ENCODE measurements at places on chromosomes 5 and 9. TPM values are rescaled to one million over a fixed set of nuclear protein-coding genes. Genes with fewer than 3 reads are reported as not detected.

RGS14 gene
- 18.9 TPM for polyA plus RNA-seq

CNTNAP3B gene
- 19.8 TPM for polyA plus RNA-seq

OR5C1 gene
- polyA plus RNA-seq: not detected

PCDHGB7 gene
- polyA plus RNA-seq: 17.3 TPM

ANXA2R gene
- polyA plus RNA-seq: 0.62 TPM

BNIP1 gene
- 13.4 TPM for polyA plus RNA-seq

NME5 gene
- polyA plus RNA-seq: 16.8 TPM

GRCh38 chr5:35898952-35899660 is 39.3 kb downstream of the CAPSL start:
- no peak for DNase-seq

DNA sequence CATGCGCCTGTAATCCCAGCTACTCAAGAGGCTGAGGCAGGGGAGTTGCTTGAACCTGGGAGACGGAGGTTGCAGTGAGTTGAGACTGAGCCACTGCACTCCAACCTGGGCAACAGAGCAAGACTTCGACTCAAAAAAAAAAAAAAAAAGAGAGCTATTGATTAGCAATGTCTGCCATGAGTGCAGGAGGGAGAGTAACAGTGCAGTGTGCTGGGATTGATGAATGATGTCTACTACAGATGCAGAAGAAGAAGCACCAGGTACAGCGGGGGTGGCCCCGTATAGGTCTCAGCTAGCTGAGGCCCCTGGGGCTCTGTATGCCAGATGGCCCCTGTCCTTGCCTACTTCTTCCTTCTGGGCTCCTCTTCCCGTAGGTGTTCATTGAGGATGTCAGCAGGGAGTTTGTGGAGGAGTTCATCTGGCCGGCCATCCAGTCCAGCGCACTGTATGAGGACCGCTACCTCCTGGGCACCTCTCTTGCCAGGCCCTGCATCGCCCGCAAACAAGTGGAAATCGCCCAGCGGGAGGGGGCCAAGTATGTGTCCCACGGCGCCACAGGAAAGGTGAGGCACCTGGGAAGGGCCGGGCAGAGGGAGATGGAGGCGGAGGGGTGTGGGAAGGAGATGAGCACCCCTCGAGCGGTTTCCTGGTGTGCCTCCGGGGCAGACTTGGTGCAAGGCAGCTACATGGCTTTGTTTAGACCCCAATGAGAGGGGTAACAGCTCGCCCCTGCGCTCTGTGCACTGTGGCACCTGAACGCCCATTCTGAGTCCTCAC is 13.5 kb downstream of the ASS1 start:
- no peak for DNase-seq

- DNase-seq: peak; percentile 57
Observed at GRCh38 chr9:2623288-2624050, 1.9 kb downstream of the VLDLR start.

DNA sequence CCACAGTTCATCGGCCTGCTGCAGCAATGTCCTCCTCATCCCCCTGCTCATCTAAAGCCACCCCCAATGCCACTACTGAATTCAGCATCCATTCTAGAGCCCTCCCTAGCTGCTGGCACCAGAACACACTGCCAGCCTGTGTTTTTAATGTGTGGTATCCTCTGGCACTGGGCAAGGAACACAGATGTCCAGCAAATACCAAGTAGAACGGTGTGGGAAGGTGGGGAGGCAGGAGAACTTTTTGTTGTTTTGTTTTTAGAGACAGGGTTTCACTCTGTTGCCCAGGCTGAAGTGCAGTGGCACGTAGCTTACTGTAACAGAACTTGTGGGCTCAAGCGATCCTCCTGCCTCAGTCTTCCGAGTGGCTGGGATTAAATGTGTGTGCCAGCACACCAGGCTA is 4.7 kb downstream of the HDHD3 start:
- no peak for DNase-seq

GRCh38 chr9:2833096-2833495 is 10.8 kb downstream of the PUM3 start:
- DNase-seq: no peak

DNA sequence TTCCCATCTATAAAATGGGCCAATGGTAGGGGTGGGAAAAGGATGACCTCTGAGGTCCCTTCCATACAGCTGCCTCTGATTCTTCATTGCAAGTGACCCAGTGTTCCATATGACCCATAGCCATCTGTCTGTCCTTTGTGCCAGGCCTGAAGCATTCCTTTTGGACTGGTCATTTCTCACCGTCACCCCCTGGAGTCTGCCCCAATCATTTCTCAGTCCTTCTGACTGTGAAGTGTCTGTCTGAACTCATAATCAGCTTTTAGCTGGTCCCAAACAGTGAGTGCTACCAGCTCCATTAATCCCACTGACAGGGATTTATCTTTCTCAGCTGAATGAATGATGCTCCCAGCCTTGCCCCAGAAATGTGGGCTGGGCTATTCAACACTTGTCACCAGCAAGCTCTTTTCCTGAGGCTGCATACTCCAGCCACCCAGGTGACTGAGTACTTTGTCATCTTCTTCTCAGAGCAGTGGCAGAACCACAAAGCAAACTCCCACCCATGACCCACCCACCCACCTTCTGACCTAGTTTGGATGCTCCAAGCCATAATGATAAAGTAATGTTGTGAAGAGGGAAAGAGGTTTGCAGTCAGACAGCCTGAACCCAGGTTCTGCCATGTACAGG is 37.4 kb downstream of the KCNIP1 start:
- DNase-seq: no peak

- no peak for DNase-seq
Observed at GRCh38 chr5:21152611-21153010, 1164.6 kb upstream of the CDH18 start.

DNA sequence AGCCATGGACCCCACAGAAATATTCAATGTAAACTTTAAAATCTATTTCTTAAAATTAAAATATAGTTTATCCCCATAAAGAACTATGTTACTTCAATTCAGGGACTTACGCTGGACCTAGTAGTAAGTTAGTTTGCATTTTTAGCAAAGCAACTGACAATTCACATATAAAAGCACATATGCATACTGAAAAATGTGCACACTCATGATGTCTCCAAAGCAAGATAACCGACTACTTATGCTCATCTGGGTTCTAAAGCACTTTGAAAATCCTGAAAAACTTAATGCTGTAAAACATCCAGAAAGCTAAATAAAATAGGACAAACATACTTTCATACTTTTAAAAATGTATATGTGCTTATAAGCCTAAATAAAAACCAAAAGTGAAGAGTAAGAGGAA is 264.4 kb upstream of the GAS1 start:
- no peak for DNase-seq

GRCh38 chr9:127392976-127393375 is 4.0 kb upstream of the SLC2A8 start:
- DNase-seq: no peak

DNA sequence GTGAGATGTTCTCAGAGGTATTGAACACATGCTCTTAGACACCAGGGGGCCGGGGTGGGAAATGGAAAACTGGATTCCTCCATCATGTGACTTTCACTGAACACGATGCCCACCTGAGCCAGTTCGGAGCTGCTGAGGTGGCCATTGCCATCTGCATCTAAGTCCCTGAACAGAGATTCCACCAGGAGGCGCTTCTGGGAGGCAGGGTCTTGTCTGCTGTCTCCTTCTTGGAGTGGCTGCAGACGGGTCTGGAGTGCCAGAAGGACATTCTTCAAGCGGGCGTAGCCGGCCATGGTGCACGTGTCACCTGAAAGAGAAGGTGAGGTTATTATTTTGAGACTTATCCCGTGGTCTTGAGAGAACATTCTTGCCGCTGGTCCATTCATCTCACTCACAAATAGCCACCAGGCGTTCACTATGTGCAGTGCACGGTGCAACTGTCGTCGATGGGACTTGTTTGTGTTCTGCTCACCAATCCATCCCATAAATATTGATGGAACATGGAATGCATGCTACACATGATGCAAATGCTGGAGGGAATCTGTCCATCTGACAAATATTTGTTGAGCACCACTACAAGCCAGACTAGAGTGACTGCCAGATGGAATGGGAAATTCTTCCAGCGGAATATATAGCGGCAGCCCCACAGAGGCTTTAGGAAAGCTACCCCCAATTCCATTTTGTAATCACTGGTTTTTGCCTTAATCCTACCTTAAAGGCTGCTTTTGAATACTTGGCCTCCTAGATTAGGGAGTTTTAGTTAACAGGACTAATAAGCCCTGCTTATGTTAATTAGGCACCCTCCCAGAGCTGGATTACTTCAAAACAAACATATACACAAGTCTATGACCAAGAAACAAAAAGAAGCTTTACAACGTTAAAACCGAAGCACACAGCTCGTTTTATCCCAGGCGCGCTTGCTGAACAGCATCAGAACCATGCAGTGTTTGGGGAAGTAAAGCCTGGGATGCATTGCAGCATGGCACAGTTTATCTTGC is 264.8 kb downstream of the HSPA4 start:
- no peak for DNase-seq

- DNase-seq: no peak
Observed at GRCh38 chr5:145925353-145925752, 11.0 kb upstream of the SH3RF2 start.

- DNase-seq: no peak
Observed at GRCh38 chr5:141634720-141635119, 1.9 kb downstream of the HDAC3 start.

DNA sequence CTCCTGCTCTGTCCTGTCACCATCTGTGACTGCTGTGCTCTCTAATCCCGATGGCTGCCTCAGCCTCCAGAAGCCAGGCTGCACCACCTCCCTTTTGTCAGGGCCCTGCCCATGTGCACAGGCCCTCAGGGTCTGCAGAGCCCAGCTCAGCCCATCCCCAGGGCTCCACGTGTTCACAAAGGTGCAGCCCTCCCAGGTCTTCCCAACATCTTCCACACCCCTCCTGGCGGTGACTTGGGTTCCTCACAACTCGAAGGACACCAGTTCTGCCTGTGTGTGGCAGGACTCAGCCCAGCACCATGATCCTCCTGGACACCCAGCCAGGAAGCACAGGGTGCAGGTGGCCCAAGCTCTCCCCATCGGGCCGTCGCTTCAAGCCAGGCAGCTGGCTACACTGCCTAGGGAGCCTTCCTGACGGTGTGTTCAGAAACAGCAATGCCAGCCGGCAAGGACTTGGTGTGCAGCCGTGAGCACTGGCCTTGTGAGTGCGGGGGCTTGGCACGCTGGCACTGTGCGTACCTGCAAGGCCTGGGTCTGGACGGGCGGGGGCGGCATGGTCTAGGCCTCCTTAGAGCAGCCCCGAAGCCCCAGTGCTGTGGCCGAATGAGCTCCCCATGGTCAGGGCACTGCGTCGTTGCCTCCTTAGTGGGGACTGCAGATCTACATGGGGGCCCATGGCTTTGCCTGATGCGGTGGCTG is 96.1 kb downstream of the MRPL36 start:
- no peak for DNase-seq

DNA sequence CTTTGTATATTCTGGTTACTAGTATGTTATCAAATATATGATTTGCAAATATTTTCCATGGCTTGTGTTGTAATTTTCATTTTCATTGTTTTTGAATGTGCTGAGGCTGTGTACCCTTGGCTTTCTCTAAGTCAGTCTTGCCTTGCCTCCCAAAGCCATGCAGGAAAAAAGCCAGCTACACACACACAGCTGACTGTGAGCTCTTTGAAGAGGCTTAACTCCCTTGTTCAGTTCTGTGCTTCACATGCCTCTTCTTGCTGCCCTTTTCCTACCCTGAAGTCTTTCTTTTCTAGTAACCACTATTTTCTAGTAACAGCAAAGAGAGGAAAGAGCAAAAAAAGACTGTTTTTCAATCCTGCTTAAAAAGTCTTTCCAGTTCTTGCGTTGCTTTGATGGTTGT is 53.9 kb downstream of the KCNN2 start:
- DNase-seq: no peak

GRCh38 chr5:36647046-36647445 is 40.6 kb downstream of the SLC1A3 start:
- no peak for DNase-seq

- peak; percentile 10 for DNase-seq
Observed at GRCh38 chr5:119743927-119744326, 114.6 kb downstream of the FAM170A start.

DNA sequence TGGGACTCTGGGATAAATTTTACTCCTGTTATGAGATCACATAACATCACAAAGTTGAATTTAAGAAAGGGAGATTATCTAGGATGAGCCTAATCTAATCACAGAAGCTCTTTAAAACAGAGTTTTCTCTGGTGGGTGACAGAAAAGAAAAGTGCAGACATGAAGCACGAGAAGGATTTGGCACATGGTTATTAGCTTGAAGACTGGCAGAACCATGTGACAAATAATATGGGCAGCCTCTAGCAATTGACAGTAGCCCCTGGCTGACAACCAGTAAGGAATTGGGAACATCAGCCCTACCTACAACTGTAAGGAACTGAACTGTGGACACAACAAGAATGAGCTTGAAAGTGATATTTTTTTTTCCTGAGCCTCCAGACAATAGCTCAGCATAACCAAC is 243.1 kb downstream of the HTR1A start:
- no peak for DNase-seq

DNA sequence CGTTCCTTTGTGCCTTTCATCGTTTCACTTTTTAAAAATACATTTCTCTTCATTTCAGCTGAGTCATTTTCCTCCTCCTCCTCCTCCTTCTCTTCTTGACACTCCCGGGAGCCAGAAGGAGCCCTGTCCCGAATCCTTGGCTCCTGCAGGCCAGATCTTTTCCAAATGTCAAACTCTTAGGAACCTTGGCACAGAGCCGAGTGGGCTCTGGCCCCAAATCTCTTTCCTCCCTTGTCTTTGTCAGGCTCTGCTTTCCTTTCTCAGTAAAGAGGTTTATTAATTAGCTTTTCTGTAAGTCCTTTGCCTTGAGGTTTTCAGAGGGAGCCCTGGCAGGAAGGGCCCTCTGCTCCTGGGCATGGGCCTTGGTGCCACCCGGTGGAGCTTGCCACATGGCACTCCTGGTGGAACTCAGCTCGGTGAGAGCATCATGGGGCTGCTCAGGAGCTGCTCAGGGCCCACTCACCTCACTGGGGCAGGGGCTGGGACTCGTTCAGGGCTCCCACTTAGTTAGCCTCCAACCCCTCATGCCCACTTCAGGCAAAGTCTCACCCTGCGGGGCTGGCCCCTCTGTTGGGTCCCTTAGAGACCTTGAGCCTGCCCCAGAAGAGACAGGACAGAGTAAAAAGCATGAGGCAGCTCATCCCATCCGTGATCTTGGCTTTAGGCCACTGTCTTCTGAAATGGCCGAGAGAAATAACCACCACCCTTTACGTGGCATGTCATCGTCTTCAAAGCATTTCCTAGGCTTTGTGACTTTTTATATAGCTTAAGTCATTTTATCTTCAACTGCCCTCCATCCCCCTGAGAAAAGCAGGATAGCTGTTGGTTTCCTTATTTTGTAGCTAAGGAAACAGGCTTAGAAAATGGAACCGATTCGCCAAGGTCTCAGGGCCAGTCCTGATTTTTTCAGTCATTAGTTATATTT is 17.1 kb downstream of the STC2 start:
- no peak for DNase-seq

Data from renal pelvis (tissue), 12 donors.